ENCODE measurements at places on chromosomes 1 and 21. TPM values are rescaled to one million over a fixed set of nuclear protein-coding genes. Genes with fewer than 3 reads are reported as not detected.
A peak's percentile ranks its signal among the peaks of the same experiment; 100 is the strongest.

Gene AMPD1
- polyA plus RNA-seq = not detected

Gene BTG2
- 91.8 TPM for polyA plus RNA-seq

Gene MUL1
- polyA plus RNA-seq = 33.9 TPM

DNA sequence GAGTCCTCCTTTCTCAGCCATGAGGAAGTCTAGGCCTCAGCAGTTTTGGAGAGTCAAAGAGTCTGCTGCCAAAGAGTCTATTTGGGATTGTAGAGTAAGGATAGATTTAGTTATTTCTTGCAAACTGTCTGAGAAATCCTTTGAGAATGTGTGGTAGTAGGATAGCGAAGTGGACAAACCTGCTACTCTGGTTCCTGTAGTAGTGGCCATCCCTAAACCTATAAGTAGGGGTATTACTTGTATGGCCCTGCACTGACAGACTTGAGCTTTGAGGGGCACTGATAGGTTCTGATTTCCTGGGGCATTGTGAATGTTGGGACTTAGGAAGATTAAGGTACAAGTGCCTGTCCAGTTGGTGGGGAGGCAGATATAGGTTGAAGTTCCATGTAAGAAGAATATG lies 115.9 kb upstream of the SGIP1 start:
- DNase-seq = no peak

DNA sequence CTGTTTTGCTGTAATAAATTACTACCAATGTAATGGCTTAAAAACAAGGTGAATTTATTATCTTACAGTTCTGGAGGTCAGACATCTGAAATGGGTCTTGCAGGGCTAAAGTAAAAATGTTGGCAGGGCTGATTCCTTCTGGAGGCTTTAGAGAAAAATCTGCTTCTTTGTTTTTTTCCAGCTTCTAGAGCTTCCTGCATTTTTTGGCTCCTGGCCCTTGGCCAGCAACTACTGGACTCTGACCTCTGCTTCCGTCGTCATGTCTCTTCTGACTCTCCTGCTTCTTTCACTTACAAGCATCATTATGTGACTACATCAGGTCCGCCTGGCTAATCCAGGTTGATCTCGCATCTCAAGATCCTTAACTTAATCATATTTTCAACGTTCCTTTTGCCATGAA lies 350.9 kb downstream of the S1PR1 start:
- DNase-seq = peak; percentile 76

DNA sequence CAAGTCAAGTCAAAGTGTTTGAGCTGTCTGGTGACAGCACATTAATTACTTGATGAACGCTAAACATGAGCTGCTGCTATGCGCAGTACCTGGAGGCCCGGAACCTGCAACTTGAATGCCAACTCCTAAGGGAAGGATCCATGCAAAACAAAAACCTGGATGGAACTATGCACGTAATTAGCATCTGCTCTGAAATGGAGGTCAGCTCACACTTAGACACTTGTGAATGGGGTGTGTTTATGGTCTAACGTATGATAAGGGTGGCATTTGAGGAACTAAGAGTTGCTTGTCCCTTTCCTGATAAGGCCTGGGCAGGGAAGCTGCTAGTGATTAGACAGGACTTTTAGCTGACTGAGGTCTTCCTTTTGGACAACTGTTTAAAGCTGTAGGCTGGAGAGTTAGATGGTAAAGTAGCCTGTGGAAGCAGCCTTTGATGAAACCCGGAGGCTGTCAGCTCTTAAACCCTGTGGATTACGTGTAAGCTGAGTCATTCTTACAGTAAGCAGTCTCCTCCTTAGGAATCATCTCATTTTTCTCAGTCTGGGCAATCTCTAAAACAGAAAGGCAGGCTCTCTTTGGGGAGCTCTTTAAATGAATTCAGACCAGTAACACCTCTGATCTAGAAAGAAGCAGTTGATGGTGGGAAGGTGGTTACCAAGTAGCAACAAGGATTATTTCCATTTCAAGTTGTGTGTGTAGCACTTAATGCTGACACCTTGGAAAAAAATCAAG lies 6.8 kb downstream of the TENT5C start:
- no peak for DNase-seq

DNA sequence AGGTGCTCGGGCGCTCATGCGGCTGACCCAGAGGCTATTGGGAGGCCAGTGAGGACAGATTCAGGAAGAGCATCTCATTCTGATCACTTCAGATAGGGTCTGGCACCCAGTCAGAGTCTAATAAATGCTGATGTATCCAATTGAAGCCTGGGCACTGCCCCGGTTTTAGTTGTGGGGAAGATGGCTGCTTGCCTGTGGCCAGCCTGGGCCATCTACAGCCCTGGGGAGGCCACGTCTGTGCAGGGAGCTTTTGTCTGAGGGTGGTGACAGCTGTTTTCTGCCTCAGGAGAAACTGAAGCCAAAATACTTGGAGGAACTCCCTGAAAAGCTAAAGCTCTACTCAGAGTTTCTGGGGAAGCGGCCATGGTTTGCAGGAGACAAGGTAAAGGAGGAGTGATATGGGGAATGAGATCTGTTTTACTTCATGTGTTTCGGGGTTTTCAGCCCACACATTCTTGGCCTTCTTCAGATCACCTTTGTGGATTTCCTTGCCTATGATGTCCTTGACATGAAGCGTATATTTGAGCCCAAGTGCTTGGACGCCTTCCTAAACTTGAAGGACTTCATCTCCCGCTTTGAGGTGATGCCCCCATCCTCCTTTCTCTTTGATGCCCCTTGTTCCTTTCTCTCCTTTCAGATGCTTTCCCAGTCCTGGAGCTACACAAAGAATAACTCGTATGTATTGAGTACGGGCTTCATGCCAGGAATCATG lies 2.8 kb downstream of the GSTM5 start:
- DNase-seq = no peak

GRCh38 chr1:66542811-66543767 lies 9.1 kb downstream of the SGIP1 start:
- no peak for DNase-seq

Gene RXFP4
- polyA plus RNA-seq = 0.24 TPM

Gene IL19
- polyA plus RNA-seq = 1.2 TPM

- no peak for DNase-seq
These were observed 25.0 kb downstream of the RIMS3 start for GRCh38 chr1:40640314-40641076.

- no peak for DNase-seq
These were observed 1302.0 kb downstream of the KCNT2 start for GRCh38 chr1:195306281-195306680.
